ENCODE measurements at places on chromosomes 16 and 17.

DNA sequence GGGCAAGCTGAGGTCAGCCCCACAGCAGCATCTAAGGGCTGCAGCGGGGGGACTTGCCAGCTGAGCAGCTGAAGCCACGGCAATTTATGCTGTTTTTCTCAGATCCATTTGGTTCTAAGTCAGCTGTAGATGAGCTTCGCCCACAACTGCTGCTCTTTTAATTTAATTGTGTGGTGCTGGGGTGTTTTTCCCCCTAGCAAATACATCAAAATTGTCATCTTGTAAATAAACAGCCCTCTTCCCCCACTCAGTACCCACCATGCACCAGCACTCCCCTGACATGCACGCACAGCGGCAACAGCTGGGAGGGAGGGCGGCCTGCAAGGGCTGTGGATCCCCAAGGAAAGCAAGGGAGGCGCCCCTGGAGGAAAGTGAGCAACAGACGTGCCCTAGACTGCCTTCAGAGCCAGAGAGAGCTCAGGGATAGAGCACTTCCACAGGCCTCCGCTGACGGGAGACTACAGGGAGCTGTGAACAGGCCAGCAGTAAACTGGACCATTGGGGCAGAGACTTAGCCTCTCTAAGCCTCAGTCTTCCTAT, 149.5 kb downstream of the TMEM132E start:
- no peak for DNase-seq

DNA sequence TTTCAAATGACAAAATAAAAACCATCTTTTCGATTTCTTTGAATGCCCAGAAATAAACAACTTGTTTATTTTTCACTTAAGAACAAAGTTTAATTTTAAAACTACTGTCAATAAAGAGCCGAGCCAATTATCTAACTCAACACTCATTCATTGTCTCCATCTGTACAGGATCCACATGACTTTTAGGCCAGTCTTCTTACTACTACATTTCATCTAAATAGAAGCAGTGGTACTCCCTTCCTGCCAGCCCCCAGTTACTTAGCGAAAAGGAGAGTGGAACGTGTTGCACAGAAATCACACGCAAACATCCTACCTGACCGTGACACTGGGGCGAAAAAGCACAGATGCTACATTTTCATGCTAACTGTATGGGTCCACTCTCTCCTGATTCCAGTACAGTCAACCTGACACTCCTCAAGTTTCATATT, 1.2 kb downstream of the GNA13 start:
- no peak for DNase-seq

- DNase-seq, result no peak
Measured at GRCh38 chr17:1591474-1592090, 29.0 kb upstream of the PITPNA start.

GRCh38 chr16:26889740-26890139, 177.0 kb upstream of the C16orf82 start:
- DNase-seq, result no peak

DNA sequence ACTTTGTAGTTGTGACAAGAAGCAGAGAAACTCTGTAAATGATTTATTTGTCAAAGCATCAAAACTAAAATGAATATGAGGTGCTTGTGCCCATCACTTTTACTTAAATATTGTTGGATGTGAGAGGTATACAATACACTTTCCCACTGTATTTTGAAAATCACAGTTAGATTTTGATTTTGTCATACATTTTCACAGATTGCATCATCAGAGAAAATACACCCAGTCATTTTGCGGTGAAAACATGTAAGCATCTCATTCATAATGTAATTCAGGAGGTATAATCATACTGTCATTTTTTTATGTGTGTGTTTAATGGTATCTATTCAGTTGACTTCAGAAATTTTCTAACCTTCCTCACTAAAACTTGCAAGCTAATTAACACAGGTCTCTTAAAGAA, 11.3 kb downstream of the ZNF207 start:
- DNase-seq, result no peak

DNA sequence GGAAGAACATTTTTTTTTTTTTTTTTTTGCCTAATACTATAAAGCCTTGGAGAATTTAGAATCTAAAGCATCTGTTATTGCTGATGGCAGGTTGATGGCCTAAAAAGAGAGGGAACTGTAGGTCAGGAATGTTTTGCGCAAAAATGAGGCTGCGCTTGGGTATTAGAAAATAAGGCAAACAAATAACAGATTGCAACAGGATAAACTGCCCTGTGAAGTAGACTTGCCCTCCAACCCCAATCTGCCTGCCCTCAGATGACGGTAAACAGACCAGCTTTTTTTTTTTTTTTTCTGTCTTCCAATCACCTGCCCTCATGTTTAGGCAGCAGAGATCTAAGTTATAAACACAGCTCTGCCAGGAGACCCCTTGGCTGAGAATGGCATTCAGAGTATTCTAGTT, 3.8 kb upstream of the DHX8 start:
- no peak for DNase-seq

- no peak for DNase-seq
Measured at GRCh38 chr16:2194166-2194834, 2.1 kb downstream of the CASKIN1 start.

DNA sequence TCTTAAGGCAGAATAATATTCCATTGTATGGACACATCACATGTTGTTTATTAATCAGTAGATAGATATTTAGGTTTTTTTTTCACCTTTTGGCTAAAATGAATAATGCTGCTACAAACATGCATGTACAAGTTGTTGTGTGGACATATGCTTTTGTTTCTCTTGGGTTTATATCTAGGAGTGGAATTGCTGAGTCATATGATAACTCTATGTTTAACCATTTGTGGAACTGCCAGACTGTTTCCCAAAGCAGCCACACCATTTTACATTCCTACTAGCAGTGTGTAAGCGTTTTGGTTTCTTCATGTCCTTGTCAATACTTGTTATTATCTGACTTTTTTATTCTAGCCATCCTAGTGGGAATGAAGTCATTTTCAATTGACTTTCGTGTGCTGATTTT, 21.3 kb downstream of the CYLD start:
- DNase-seq, result no peak

DNA sequence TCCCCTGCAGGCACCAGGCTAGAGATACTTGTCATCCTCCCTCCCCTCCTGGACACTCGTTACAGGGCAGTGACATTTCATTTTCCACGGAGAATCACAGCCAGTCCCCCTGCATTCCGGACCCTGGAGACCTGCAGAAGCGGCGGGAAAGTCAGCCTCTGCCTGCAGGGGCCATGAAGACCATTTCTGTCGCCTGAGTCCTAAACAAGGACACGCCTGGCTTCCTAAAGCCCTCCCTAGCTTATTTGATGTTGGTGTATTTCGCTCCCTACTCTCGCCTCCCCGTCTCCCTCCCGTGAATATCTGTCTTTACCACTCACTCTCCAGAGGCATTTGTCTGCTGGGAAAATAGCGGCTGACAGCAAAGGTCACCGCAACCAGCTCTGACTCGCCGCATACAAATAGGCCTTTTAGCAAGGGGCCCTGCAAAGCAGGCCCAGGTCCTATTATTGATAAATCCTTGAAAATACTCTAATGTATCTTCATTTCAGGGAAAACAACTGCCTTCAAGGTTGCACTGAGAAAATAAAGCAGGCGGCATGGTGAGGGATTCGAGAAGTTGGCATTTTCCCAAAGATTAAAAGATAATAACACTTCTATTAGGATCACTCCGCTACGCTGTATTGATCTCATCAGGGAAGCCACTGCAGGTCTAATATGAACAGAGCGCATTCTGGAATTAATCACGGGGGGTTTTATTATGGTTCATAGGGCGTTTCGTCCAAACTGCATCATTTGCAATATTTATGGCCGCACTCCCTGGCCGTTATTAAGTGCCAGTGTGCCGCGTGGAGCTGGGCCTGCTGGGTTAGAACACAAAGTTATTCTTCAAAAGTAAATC, 447.1 kb upstream of the CDH5 start:
- DNase-seq, result no peak

DNA sequence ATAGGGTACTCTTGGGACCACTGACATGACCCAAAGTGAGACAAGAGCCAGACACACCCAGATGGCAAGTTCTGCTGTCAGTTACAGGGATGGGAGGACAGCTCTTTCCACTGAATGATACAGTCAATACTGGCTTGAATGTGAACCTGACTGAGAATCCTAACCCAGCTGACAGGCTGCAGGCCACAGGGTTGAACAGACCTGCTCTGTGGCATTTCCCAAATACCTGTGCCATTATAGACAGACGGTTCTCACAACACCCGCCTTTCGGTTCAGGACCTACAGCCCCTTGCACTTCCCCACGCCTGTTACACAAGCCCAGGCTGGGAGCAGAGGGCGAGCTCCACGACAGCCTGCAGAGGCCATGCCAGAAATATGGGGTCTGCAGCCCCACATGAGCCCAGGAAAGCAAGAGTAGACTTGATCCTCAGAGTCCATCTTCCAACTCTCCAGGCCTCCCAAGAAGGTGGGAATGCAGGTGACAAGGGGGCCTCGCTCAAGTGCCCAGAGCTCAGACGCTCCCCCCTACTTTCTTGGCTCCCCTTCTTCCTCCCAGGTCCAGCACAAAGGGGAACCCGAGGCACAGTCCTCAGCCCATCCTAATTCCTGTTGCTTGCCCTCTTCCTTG, 314.3 kb downstream of the SOX9 start:
- no peak for DNase-seq

DNA sequence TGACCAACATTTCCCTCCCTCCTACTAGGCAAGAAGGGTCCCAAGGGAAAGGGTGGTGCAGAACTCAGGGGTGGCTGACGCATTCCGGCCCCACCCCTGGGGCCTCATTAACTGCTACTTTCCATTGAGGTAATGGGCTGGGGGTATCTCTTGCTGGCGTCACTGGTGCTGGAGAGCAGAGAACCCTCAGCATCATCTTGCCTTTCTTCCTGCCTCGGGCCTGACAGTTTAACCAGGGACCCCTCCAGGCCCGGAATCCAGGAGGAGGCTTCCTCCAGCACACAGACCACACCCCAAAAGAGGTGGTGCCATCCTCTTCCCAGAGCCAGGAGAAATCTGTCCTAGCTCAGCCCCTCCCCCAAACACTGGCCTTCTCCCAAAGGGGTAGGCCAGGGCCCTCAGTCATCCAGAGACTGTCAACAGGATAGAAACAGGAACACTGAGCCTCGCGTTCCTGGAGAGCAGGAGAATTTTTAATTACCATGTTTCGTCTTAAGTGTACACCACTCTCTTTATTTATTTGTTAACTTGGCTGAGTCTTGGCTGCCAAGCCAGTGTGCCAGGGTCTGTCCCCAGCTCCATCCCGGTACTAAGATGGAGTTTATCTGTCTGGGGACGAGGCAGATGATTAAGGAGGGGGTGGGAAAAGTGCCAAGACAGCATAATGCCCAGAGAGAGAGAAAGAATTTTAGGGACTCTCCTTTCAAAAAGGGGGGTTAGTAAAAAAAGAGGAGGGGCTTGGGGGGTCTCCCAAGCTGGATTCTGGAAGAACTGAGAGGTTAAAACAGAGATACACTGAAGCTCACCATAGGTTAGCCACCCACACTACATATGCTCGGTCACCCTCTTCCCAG, 5.1 kb downstream of the ETV4 start:
- no peak for DNase-seq

GRCh38 chr16:30944352-30944751, 4.5 kb upstream of the ORAI3 start:
- no peak for DNase-seq

DNA sequence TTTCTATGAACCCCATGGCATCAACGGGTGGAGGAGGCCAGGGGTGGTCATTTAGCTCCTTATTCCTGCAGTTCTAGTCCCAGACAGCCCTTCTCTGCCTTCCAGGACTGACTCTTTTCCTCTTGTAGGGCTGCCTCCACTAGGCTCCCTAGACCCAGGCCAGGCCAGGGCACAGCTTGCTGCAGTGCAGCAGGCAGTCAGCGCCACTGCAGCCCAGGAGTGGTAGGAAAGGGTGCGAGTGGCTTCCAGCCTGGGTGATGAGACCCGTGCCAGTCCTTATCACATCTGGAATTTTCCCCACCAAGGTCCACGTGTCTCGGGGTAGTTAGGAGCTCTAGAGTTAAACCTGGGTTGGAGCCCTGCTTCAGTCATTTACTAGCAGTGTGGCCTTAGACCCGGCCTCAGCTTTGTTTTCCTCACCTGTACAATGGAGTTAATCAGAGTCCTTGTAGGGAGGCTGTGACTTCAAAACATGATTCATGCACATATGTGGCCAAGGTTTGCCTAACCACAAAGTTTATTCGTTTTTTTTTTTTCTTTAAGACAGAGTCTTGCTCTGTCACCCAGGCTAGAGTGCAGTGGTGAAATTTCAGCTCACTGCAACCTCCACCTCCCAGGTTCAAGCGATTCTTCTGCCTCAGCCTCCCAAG, 4.7 kb downstream of the SLC5A11 start:
- DNase-seq, result no peak

GRCh38 chr16:87317750-87318644, 805 bp upstream of the C16orf95 start:
- DNase-seq, result no peak

- no peak for DNase-seq
Measured at GRCh38 chr17:47949946-47950345, 7.7 kb downstream of the PRR15L start.

DNA sequence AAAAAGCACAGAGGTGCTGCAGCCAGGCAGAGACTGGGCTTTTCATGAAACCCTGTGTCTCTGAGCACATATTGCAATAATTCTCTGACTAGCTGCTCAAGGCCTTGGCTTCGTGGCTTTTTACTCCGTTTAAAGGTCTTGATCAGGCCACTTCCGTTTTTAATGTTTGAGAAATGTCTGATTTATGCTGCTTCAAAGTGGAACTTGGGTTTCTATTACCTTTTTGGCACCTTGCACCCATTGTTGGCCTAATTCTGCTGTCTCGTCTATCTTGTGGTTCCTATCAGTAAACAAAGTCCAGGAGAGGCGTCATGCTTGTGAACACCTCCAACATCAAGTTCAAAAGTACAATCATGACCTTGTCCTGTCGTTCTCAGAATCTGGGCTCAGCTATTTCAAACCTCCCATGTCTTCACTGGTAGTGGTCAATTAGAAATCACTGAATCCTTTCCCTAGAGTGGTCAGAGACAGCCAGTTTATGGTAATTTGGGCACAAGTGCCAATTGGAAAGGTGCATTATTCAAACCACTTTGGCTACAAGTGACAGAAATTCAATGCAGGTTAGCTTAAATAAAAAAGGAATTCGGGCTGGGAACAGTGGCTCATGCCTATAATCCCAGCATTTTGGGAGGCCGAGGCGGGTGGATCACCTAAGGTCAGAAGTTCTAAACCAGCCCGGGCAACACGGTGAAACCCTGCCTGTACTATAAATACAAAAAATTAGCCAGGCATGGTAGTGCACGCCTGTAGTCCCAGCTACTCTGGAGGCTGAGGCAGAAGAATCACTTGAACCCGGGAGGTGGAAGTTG, 33.3 kb upstream of the METTL9 start:
- no peak for DNase-seq

GRCh38 chr16:63157818-63158217, 1121.6 kb upstream of the CDH8 start:
- no peak for DNase-seq

DNA sequence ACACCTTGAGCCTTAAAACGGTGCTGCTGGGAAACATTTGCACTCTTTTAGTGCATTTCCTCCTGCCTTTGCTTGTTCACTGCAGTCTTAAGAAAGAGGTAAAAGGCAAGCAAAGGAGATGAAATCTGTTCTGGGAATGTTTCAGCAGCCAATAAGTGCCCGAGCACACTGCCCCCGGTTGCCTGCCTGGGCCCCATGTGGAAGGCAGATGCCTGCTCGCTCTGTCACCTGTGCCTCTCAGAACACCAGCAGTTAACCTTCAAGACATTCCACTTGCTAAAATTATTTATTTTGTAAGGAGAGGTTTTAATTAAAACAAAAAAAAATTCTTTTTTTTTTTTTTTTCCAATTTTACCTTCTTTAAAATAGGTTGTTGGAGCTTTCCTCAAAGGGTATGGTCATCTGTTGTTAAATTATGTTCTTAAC, 4.4 kb downstream of the SOX9 start:
- no peak for DNase-seq

Data from GM04503 (cell line).